ENCODE measurements at places on chromosomes 5 and 9.

GRCh38 chr9:1668441-1668840, 346.7 kb upstream of the SMARCA2 start:
- no peak for DNase-seq

DNA sequence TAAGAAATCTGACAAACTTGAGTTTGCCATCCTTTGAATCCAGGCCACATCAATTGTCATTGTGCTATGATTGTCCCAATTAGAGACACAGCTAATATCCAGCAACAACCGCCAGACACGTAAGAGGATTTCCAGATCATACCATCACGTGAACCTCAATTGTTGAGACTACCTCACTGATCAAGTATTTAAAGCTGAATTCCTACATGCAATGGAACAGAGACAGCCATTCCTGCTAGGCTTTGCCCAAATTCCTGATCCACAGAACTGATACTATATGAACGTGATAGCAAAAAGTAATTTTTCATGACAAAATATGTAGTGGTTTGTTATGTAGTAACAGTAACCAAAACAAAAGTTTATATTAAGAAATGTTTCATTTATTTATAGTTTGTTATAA, 657.7 kb downstream of the PRR16 start:
- DNase-seq, result no peak

DNA sequence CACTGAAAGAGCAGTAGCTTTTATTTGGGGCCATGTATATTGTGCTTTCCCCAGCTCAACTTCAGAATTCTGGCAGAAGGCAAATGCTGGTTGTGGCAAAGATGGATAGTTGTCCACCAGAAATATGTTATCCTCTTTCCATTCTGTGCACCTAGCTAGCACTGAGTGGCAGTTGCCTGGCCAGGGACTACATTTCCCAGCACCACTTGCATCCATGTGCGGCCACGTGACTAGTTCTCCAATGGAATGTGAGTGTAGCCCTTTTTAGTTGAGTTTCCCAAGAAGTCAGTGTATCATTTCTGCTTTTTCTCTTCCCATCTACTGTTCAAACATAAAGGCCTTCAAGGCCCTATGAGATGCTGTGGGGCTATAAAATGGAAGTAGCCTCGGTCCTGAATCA, 354.0 kb upstream of the CLINT1 start:
- DNase-seq, result no peak

DNA sequence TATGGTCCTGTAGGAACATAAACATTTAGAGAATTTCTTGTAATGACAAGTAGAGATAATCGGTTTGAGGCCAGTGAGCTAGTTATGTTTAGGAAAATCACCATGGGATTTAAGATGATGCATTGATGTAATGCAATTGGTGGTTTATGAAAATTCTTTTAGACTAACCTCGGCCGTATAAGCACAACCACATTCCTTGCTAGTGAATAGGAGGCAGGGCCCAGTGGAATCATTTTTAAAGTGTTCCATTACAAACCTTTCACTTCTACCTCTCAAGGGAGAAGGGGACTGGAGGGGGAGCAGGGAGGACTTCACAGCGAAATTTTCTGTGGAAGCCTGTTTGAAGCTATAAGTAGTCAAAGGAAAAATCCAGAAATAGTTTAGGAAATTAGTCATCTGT, 71.8 kb upstream of the NFIL3 start:
- DNase-seq, result no peak

DNA sequence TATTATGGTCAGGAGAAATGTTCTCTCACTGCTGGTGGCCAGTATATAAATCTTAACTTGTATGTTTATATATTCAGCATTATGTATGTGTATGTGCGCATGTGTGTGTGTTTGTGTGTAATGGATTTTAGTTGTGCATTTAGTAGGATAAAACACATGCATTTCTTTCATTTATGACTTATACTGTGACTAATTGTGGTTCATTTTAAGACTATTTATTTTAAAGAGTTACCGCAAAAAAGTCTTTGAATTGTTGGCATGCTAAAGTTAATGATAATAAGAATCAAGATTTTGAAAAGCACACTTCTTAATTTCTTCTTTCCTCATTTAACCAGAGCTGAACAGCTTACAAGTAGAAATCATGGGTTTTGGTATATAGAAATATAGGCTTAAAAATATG, 60.9 kb downstream of the RAI14 start:
- no peak for DNase-seq

DNA sequence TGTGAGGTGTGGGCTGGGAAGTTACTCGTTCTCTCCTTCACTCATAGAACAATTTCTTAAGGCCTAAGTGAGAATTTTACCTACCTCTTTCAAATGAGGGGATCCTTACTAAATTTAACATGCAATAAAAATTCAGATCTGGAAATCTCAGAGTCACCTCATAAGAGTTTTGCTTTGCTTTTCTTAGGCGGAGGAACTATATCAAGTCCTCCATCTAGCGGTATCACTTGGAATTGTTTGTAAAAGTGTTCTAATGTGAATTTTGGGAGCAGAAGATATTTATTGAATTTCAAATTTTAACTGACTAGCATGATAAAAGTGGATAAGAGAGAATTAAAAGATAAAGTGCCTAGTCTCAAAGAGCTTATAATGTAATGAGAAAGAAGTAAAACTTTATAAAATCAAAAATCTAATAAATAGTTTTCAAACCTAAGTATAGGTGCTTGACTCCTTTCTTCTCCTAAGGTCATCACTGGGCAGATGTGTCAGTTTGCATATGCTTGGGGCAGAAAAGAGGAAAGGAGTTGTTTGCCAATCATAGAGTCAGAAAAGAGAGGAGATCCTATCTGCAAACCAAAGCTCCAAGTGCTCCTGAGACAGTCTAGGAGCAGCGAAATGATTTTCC, 145.7 kb upstream of the DAB2 start:
- DNase-seq, result no peak

All from activated CD4-positive, CD25-positive, alpha-beta regulatory T cell treated with anti-CD3 and anti-CD28 coated beads, Interleukin-2, amount 50 U/mL, for 72 hours (primary cell).